ENCODE measurements at places on chromosomes 2 and 18.

GRCh38 chr2:240284503-240285259 lies 144.2 kb upstream of the OTOS start:
- no peaks in the 10 kb centered on the region for H3K36me3 ChIP-seq
- no peak overlapping the region for H3K4me3 ChIP-seq
- peaks cover 3% of the 10 kb centered on the region for H3K27me3 ChIP-seq

- H3K27ac ChIP-seq = no peak overlapping the region
- DNase-seq = no peak
- peaks cover 4% of the 10 kb centered on the region for H3K4me1 ChIP-seq
- H3K36me3 ChIP-seq = no peaks in the 10 kb centered on the region
- no peak overlapping the region for H3K4me3 ChIP-seq
Measured at GRCh38 chr2:7089284-7089683, 172.1 kb downstream of the RNF144A start.

DNA sequence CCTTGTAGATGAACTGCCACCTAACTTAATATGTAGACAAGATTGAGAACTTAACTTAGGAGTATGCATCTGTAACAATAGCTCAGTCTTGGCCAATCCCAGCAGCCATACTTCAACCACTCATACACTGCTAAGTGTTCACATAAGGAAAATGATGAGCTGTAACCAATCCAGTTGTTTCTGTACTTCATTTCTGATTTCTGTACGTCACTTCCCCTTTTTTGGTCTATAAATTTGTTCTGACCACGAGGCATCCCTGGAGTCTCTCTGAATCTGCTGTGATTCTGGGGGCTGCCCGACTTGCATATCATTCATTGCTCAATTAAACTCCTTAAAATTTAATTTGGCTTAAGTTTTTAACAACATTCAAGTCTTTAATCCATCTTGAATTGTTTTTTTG lies 6.4 kb downstream of the SH3YL1 start:
- H3K4me3 ChIP-seq = no peak overlapping the region
- no peaks in the 10 kb centered on the region for H3K36me3 ChIP-seq
- DNase-seq = no peak
- peaks cover 15% of the 10 kb centered on the region for H3K4me1 ChIP-seq
- peaks cover 2% of the 10 kb centered on the region for H3K27me3 ChIP-seq

DNA sequence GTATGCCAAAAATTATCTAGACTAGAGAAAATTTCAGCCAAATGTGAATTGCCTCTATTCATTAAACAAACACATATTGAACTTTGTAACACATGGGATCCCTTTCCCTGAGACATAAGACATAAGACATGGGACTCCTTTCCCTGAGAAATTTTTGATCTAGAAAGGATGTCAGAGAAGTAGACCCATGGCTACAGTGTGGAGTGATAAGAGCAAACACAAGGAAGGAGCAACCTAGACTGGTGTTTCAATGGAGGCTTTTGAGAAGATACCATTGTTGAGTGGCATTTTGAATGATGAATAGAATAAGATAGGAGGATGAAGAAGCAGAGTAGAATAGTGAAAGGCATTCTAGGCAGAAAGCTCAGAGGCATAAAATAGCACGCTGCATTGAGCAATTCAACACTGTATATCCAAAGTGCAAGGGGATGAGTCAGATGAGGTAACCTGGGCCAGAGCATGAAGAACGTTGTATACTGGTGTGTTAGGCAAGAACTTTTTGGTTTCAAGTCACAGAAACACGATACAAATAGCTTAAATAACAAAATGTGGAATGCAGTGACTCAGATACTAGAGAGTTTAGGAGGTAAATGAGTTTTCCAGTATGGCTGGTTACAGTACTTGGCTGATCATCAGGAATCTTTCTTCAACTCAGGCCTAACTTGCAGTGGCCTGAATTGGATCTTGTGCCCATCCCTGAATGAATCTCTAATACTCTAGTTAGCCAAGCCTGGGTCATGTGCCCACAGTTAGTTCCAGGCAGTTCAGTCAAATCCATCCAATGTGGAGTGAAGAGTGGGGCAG lies 129.8 kb upstream of the TANK start:
- H3K36me3 ChIP-seq = no peaks in the 10 kb centered on the region
- no peaks in the 10 kb centered on the region for H3K4me1 ChIP-seq
- H3K27me3 ChIP-seq = peaks cover 1% of the 10 kb centered on the region
- H3K4me3 ChIP-seq = no peak overlapping the region
- DNase-seq = no peak

- no peak for DNase-seq
- peak overlapping the region; percentile 45 for H3K27ac ChIP-seq
- peaks cover 20% of the 10 kb centered on the region for H3K4me1 ChIP-seq
- peaks cover 10% of the 10 kb centered on the region for H3K36me3 ChIP-seq
- peak overlapping the region; percentile 100 for H3K4me3 ChIP-seq
Measured at GRCh38 chr2:85355521-85355920, 952 bp downstream of the ELMOD3 start.

DNA sequence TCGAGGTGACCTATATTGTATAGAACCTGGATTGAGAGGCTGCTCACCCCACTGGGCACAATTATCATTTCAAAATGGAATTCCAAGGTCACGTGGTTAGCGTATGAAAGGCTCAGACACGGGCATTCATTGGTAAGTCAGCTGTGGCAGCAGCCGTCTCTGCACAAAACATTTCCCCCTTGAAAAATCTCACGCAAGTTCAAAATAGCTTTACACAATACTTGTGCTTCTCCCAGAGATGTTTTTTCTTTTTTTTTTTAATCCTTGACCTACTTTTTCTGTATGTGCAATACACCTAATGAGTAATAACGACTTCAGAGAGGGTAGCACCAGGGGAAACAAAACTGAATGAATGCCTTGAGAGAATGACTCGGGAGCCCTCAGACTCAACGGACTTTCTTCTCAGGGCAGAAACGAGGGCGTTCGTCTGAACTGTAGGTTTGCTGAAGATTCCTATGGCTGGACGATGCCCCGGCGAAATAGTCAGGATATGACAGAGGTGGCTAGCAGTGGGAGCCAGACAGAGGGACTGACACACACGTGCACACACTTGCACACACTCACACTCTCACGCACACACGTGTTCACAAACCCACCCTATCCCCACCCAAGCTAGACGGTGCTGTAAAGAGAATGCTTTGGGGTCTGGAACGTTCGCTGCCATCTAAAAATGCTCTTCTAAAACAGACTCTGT lies 77.8 kb downstream of the PDCL3 start:
- H3K4me3 ChIP-seq = no peak overlapping the region
- peaks cover 6% of the 10 kb centered on the region for H3K36me3 ChIP-seq
- no peak for DNase-seq
- peaks cover 70% of the 10 kb centered on the region for H3K4me1 ChIP-seq
- H3K27me3 ChIP-seq = peaks cover 6% of the 10 kb centered on the region

- DNase-seq = peak; percentile 1
- peaks cover 13% of the 10 kb centered on the region for H3K27me3 ChIP-seq
- H3K27ac ChIP-seq = no peak overlapping the region
- no peak overlapping the region for H3K4me3 ChIP-seq
- H3K4me1 ChIP-seq = peaks cover 15% of the 10 kb centered on the region
- H3K36me3 ChIP-seq = peaks cover 14% of the 10 kb centered on the region
Measured at GRCh38 chr2:109375131-109375561, 238.6 kb downstream of the SEPTIN10 start.

DNA sequence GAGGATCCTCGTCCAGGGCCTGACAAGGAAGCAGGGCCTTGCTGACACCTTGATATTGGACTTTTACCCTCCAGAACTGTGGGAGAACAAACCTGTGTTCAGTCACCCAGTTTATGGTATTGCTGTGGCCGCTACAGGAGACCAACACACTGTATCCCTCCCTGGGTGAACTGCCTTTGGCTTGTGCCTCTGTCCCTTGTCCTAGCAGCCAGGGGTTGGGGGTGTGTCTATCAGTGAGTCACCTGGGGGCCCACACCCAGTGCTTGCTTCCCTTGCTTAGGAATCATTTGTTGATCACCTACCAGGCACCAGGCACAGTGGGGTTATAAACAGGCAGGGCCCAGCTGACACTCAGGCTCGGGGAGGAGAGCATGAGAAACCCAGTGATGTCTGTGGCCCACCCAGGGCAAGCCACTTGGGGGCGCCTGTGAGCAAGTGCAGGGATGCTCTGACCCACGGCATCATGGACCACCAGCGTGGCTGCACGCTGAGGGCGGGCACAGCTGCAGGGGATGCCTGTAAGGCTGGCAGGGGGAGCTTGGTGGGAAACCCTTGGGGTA lies 17.1 kb downstream of the TMEM185B start:
- peaks cover 11% of the 10 kb centered on the region for H3K27me3 ChIP-seq
- no peak overlapping the region for H3K27ac ChIP-seq
- peaks cover 24% of the 10 kb centered on the region for H3K4me1 ChIP-seq
- no peak overlapping the region for H3K4me3 ChIP-seq

DNA sequence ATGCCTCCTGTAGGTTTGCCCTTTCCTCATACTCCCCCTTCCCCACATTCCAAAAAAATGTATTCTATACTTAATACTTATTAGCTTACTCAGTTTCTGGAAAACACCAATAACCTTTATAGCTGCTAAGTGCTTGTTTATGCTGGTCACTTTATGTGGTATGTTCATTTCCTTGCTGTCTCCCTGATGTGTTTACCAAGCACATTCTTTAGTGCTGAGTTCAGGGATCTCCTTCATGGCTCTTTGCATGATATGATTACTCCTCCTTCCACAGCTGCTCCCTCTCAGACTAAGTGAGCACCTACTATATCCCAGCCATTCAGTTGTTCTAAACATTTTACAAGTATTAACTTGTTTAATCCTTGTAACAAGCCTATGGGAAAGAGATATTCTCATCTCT lies 698.3 kb upstream of the FANCL start:
- H3K4me3 ChIP-seq = no peak overlapping the region
- peaks cover 1% of the 10 kb centered on the region for H3K27me3 ChIP-seq
- H3K27ac ChIP-seq = no peak overlapping the region
- DNase-seq = no peak

Measured in endothelial cell (in vitro differentiated cells).